ENCODE measurements at places on chromosomes 3 and 15.

DNA sequence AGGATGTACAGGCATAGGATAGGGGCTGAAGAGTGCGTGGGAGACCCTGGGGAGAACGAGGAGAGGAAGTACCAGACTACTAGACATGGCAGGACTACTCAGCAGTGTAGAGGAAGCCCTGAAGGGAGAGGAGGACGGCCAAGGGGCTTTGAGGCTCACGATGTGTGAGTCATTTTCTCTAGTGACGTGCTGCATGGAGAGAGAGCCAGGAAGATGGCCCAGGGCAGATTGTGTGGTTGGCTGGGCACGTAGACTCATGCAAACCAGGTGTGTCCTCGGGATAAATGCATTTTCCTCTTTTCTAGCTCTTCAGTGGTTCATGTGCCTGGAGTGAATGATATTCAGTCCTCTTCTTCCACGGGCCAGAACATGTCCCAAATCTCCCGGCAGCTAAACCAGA lies 115.0 kb upstream of the ABHD17C start:
- DNase-seq: no peak

GRCh38 chr3:100590114-100590839 lies 19.1 kb upstream of the ADGRG7 start:
- no peak for DNase-seq

GRCh38 chr3:145719114-145719513 lies 441.9 kb downstream of the PLOD2 start:
- no peak for DNase-seq

GRCh38 chr3:184335291-184335660 lies 2.1 kb upstream of the FAM131A start:
- no peak for DNase-seq

GRCh38 chr3:112405845-112406244 lies 72.9 kb downstream of the CD200 start:
- DNase-seq: no peak

All from cortex of kidney (tissue), 1 donor.